ENCODE measurements at places on chromosomes 5 and 9.

- no peak for DNase-seq
Observed at GRCh38 chr9:83355024-83355444, 183.2 kb downstream of the FRMD3 start.

DNA sequence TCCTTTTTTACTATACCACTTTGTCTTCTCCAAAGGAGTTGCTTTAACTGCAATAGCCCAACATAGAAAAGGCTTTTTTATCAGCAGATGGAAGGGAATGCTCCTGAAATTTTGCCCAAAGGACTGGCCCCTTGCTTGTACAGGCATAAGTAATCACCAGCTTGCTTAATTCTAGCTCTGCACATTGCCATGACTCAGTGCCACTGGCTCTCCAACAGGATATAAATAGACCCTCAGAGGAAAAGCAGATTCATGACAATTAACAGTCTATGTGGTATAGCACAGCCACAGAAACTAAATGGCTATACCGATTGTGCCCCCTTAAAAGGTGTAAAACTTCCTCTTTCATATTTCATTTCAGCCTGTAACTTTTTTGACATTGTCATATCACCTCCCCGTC, 227.0 kb downstream of the ZNF608 start:
- no peak for DNase-seq

- no peak for DNase-seq
Observed at GRCh38 chr9:110298043-110298605, 39.5 kb downstream of the TXNDC8 start.

- no peak for DNase-seq
Observed at GRCh38 chr5:78499485-78499884, 139.1 kb downstream of the SCAMP1 start.

Measured in erythroblast (primary cell).